ENCODE measurements at places on chromosomes 12 and 14.

GRCh38 chr14:67673451-67673850 lies 981 bp downstream of the VTI1B start:
- DNase-seq, result no peak

- DNase-seq, result peak; percentile 84
Measured at GRCh38 chr12:65532764-65533163, 254.3 kb downstream of the MSRB3 start.

- DNase-seq, result no peak
Measured at GRCh38 chr14:78697341-78697740, 527.2 kb downstream of the NRXN3 start.

- no peak for DNase-seq
Measured at GRCh38 chr14:55519473-55520080, 60.4 kb upstream of the KTN1 start.

- no peak for DNase-seq
Measured at GRCh38 chr12:68620519-68621471, 10.1 kb downstream of the RAP1B start.

DNA sequence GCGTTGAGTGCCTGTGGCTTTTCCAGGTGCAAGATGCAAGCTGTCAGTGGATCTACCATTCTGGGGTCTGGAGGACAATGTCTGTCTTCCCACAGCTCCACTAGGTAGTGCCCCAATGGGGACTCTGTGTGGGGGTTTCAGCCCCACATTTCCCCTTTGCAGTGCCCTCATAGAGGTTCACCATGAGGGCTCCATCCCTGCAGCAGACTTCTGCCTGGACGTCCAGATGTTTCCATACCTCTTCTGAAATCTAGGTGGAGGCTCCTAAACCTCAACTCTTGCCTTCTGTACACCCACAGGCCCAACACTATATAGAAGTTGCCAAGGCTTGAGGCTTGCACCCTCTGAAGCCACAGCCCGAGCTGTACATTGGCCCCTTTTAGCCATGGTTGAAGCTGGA lies 52.9 kb downstream of the PRKCH start:
- no peak for DNase-seq

- DNase-seq, result no peak
Measured at GRCh38 chr12:6262623-6263022, 47.9 kb upstream of the PLEKHG6 start.
